ENCODE measurements at places on chromosomes 2 and 18. TPM values are rescaled to one million over a fixed set of nuclear protein-coding genes. Genes with fewer than 3 reads are reported as not detected.
A peak's percentile ranks its signal among the peaks of the same experiment; 100 is the strongest.

DNA sequence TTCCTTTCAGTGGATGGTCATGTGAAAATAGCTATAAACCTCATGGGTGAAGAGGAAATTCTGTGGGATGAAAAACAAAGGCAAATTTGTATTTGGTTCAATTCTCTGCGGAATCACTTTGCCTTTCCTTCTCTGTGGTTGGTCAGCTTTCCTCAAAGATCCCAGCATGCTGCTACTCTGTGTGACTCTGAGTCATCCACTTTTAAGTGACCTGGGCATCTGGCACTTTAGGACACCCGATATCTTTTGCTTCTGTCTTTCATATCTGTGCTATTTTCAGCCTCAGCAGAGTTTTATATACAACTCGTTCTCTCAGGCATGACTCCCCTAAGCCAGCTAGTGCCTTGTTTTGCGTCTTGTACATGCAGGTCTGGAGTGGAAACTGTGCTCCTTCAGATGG lies 217.0 kb upstream of the PIEZO2 start:
- DNase-seq = peak; percentile 45

Gene INHBB
- total RNA-seq = 1.3 TPM

GRCh38 chr2:48946449-48947048 lies 191.0 kb upstream of the LHCGR start:
- no peak for DNase-seq

DNA sequence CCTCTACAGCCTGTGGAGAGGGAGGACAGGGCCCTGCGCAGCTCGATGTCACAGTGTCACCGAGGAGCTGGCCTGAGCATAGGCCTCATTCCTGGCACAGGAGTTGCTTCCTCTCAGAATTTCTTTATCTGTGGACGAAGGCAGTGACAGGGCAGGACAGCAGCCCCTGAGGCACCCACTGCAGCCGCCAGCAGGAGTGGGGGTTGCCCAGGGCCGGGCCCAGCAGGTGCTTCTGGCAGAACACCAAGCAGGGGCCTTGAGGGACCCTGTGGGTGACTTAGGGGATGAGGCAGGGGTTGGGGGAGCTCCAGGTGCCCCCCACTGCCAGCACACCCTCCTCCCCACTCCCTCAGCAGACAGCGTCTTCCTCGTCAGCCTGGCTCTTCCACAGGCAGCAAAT lies 290.0 kb downstream of the PHLPP1 start:
- DNase-seq = no peak

Gene NEURL3
- total RNA-seq = not detected
